ENCODE measurements at places on chromosomes 5 and 9.

DNA sequence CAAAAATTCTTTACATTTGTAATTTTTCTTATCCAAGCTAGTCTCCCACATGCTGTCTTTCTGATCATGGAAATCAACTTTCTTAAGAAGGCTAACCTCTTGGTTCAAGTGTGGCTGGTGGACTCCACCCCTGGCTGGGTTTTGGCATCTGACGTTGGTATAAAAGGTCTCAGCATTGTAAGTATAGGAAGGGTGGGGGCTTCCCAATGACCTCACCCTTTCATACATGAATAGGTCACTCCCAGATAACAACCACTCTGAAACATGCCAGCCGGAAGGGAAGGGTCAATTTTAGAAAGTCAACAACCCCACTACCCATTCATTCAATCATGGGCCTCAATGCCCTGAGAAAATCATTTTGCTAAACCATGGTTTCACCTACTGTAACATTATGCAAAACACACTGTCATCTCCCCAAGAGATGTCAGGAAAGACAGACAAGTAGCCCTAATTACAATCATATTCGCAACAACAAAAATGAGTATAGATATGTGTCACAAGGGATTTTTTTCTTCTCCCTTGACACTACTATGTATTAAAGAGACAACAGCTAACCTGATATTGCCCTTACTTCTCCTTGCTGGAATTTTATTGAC lies 31.9 kb upstream of the PCSK5 start:
- DNase-seq = no peak

GRCh38 chr5:144189800-144190429 lies 19.2 kb downstream of the KCTD16 start:
- peak; percentile 49 for DNase-seq

GRCh38 chr9:90921969-90922368 lies 120.3 kb downstream of the SYK start:
- no peak for DNase-seq

DNA sequence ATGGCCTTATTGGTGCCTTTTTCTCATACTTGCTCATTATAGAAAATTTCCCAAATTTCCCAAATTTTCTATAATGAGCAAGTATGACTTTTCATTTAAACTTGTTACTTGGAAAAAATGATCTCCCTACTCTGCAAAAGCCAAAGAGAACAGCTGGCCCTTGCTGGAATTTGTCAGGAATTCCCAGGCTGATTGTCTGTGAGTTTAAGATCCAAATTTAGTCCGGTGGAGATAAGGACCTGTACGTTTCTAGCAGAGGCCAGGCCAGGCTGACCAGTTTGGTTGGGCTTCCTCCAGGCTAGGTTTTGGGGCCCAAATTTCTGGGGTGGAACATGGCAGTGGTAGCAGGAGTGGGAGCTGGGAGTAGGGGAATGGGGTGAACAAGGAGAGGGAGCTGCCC lies 51.9 kb downstream of the NEURL1B start:
- peak; percentile 34 for DNase-seq

GRCh38 chr5:170330568-170331054 lies 33.0 kb upstream of the LCP2 start:
- DNase-seq = no peak

DNA sequence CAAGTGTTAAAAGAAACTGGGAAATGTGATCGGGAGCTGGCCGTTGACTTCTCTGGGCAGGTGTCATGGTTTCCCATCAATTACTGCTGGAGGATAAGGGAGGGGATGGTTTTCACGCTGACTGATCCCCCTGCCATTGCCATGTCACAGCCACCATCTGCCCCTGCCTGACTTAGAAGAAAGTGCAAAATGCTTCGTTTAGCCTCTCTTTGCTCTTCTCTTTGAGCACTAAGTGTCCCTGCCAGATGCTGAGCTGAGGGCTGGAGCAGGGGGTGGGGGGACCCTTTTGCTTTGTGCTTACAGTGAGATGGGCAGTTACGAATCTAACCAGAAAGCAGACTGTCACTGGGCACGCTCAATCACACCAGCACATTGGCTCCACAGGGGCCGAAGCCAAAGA lies 138.4 kb upstream of the ALDH1B1 start:
- no peak for DNase-seq

GRCh38 chr5:149322518-149322917 lies 22.8 kb upstream of the GRPEL2 start:
- no peak for DNase-seq

DNA sequence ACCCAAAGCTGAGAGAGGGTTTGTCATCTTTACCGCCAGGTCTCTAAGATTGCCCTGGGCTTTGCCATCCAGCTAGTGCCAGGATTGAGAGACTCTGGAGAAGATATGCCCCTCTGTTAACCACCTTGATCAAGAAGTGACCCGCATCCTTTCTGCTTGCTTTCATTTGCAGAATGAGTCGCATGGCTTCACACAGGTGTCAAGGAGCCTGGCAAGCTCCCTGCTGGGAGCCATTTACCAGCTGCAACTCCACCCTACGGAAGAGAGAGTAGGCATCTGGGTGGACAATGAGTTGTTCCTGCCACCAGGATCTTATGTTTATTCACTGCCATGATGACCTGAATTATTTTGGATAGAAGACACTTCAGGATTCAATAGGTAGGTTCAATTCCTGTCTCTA lies 43.0 kb downstream of the HSD17B3 start:
- DNase-seq = no peak

DNA sequence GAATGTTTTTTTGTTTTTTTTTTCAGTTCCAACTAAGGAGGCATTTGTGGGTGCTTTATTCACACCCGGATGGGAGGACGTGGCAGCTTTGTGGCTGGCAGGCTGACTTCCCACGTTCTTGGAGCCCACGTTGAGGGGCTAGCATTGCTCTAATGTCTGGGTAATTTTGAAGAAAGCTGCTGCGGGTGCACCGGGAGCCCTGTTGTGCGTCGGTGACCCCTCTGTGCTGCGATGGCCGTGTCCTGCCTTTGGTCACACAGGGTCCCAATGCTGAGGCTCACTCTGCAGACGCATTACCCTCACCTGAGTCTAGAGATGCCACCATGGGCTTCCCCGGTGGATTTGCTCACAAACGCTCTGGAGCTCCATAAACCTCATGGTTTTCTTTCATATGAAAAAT lies 34.2 kb downstream of the NDUFS6 start:
- DNase-seq = no peak

- DNase-seq = no peak
Observed at GRCh38 chr5:171820561-171820960, 34.9 kb downstream of the SMIM23 start.

GRCh38 chr5:169695919-169696490 lies 58.9 kb downstream of the DOCK2 start:
- peak; percentile 99 for DNase-seq

DNA sequence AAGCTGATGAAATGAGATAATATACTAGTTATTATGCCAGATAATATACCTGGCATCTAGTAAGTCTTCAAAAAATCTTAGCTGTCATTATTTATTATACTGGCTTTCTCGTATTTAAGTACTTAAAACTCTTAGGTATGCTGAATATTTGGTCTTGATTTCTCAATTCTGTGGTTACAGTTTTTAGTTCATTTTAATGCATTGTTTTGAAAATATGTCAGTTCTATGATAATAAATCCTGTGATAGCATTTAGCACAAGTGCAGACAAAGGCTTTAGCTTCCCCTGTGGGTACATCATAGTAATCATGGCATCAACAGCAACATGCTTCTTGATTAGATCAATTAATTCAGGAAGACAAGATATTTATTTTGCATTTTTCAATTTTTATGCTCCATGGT lies 133.0 kb downstream of the SMC2 start:
- DNase-seq = peak; percentile 7

- peak; percentile 50 for DNase-seq
Observed at GRCh38 chr5:147822686-147823491, 8.6 kb downstream of the SPINK1 start.

DNA sequence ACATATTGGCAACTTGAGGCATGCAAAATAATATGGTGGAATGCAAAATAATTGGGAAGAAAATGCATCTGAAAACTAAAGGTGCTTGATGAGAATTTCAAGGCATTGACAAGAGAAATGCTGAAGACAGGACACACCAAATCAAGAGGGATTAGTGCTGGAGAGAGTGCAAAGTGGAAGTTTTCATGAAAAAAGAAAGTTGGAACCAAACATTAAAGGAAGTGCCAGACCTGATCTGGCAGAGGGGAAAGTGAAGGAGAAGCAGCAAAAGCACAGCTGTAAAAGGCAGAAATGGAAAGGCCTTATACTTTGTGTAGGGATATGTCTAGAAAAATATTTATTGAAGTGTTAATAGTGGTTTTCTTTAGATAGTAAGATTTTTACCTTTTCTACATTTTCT lies 35.3 kb upstream of the FYB1 start:
- no peak for DNase-seq

- DNase-seq = no peak
Observed at GRCh38 chr9:35436933-35437332, 53.0 kb upstream of the RUSC2 start.

DNA sequence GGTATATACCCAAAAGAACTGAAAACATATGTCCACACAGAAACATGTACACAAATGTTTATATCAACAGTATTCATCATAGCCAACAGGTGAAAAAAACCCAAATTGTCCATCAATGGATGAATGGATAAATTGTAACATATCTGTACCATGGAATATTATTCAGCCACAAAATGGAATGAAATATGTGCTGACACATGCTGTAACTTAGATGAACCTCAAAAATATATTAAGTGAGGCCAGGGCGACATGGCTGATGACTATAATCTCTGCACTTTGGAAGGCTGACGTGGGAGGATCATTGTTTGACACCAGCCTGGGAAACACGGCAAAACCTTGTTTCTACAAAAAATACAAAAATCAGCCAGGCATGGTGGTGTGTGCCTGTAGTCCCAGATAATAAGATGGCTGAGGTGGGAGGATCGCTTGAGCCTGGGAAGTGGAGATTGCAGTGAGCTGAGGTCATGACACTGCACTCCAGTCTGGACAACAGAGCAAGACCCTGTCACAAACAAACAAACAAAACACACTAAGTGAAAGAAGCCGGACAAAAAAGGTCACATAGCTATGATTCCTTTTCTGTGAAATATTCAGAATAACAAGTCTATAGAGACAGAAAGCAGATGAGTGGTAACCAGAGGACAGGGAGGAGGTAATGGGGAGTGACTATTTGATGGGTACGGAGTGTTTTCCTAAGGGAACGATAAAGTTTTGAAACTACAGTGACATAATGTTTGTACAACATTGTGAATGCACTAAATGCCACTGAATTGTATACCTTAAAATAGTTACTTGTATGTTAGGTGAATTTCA lies 11.4 kb downstream of the KYAT1 start:
- DNase-seq = no peak

GRCh38 chr5:151208481-151208914 lies 15.4 kb downstream of the CCDC69 start:
- no peak for DNase-seq

GRCh38 chr5:172412724-172413286 lies 41.5 kb downstream of the SH3PXD2B start:
- DNase-seq = peak; percentile 98

DNA sequence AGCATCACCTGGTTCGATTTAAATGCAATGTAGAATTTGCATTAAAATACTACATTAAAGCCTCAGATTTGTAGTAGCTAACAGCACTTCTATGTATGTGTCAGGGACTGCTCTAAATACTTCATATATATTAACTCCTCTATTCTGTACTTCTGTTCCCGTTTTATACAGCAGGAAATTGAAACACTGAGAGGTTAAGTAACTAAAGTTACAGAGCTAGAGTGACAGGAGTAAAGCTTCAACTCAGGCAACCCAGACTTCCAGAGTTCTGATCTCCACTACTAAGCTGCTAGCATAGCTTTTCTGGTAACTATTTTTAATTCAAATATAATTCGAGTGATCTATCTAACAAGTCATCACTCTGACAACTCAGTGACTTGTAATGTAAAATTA lies 619 bp upstream of the APC start:
- no peak for DNase-seq

- DNase-seq = no peak
Observed at GRCh38 chr5:139631520-139632165, 16.5 kb upstream of the CXXC5 start.

GRCh38 chr9:88143179-88143578 lies 4.9 kb upstream of the SPATA31C2 start:
- DNase-seq = no peak

GRCh38 chr9:26058111-26058895 lies 380.1 kb upstream of the TUSC1 start:
- DNase-seq = peak; percentile 69

- no peak for DNase-seq
Observed at GRCh38 chr5:96747720-96748119, 60.0 kb downstream of the ERAP1 start.

DNA sequence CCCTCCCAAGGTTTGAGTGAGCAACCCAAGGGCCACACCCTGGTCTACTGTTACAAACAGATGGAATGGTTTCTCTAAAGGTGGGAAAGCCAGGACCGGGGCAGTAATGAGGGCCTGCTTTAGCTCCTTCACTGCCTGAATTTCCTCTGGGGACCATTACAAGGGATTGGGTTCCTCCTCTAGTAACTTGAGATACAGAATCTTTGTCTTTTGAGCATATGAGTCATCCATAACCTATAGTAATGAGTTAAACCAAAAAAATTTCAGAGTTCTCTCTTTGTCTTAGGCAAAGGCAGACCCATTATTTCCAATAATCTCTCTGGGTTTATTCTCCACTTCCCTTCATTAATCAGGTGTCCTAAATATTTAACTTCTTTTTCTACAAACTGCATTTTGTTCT lies 618.8 kb downstream of the HINT1 start:
- DNase-seq = peak; percentile 50

GRCh38 chr9:17065062-17065461 lies 69.8 kb upstream of the CNTLN start:
- DNase-seq = peak; percentile 4

DNA sequence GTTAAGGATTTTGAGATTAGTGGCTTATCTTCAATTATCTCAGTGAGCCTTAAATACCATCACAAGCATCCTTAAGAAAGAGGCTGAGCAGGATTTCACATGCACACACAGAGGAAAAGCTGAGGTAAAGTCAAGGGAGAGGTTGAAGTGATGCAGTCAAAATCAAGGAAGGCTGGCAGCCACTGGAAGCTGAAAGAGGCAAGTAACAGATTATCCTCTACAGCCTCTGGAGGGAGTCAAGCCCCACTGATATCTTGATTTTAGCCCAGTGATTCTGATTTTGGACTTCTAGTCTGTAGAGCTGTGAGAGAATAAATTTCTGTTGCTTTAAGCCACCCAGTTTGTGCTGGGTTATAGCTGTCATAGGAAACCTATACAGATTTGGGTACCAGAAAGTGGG lies 80.1 kb downstream of the ANKRD31 start:
- no peak for DNase-seq

GRCh38 chr5:82982846-82983245 lies 94.3 kb downstream of the TMEM167A start:
- DNase-seq = no peak

DNA sequence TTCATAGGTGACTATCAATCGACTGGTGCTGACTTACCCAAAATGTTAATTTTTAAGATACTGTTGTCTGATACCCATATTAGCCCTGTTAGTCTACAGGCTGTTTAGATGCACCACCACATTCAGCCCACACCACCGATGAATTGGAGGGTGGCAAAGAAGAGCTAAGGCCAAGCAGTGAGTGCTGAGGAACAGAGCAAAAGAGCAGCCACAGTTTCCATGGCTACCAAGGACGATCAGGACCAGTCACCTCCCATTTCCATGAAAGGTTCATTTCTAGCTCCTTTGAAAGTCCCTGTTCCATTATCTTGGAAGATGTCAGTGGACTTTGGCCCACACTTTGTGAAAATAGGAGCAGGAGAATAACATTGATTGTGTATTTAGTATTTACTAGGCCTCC lies 362.9 kb downstream of the TRIM32 start:
- DNase-seq = no peak

GRCh38 chr5:175104677-175105076 lies 339.3 kb downstream of the DRD1 start:
- no peak for DNase-seq

Measured in fibroblast of skin of back (primary cell).